ENCODE measurements at places on chromosomes 5 and 9. TPM values are rescaled to one million over a fixed set of nuclear protein-coding genes. Genes with fewer than 3 reads are reported as not detected.

Gene TMEM171
- total RNA-seq = not detected

DNA sequence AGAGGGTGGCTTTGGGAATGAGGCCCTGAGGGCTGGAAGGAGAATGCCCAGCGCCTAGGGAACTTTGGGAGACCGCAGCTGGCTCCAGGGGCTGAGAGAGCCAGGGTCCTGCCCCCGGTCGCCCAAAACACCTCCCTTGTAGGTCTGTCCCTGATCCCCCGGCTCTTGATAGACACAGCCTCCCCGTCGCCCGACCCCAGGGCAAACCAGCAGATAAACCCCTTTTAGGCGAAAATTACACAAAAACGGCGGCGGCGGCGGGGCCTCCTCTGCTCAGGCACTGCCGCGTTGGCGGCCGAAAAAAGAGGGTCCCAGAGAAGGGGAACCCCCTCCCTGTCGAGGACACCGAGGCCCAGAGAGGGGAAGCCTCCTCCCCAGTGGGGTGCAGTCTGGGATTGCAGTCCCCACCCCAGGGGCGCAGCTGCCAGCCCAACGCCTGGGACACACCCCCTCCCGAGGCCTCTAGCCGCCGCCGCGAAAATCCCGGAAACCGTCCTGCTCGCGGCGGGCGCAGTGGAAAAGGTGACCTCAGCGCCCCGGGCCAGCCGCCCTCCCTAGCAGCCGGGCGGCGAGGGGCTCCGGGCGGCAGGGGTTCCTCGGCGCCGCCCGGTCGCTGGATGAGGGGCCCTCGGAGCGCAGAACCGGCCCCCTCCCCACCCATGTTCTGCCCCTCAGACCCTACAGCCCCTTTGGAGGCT is 3.1 kb upstream of the BARX1 start:
- no peak overlapping the region for H3K27ac ChIP-seq
- DNase-seq = no peak
- no peaks in the 10 kb centered on the region for H3K36me3 ChIP-seq

GRCh38 chr9:23492126-23493002 is 333.7 kb downstream of the ELAVL2 start:
- H3K4me1 ChIP-seq = no peaks in the 10 kb centered on the region
- H3K4me3 ChIP-seq = no peak overlapping the region
- no peak overlapping the region for H3K27ac ChIP-seq
- DNase-seq = no peak
- H3K36me3 ChIP-seq = no peaks in the 10 kb centered on the region
- no peaks in the 10 kb centered on the region for H3K27me3 ChIP-seq

- H3K36me3 ChIP-seq = no peaks in the 10 kb centered on the region
- H3K4me1 ChIP-seq = peaks cover 35% of the 10 kb centered on the region
- H3K27ac ChIP-seq = no peak overlapping the region
- H3K4me3 ChIP-seq = no peak overlapping the region
- DNase-seq = no peak
These were observed 28.8 kb upstream of the TJP2 start for GRCh38 chr9:69145144-69145715.

DNA sequence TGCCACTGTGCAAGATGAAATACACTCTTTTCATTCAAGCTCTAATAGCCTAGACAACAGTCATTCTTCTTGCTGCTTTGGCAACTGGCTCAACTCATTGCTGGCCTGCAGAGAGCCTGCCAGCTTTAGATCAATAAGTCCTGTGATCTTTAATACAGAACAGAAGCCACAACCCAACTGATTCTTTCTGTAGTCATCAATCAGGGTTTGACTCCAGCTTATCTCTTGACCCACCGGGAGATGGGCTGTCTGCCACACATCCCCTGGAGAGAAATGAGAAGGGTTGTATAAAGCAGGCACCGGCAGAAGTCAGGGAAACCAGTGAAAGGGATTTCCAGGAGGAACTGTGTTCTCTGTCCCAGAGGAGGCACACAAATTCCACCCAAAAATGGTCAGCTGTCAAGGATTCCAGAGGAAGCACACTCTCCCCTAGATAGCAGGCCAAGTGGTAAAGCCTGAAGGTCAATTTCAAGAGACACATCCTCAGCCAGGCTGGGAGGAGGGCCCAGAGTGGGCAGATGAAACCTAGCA is 24.5 kb downstream of the LHFPL2 start:
- H3K36me3 ChIP-seq = no peaks in the 10 kb centered on the region
- no peak overlapping the region for H3K4me3 ChIP-seq
- H3K27ac ChIP-seq = no peak overlapping the region
- no peak for DNase-seq
- no peaks in the 10 kb centered on the region for H3K27me3 ChIP-seq

DNA sequence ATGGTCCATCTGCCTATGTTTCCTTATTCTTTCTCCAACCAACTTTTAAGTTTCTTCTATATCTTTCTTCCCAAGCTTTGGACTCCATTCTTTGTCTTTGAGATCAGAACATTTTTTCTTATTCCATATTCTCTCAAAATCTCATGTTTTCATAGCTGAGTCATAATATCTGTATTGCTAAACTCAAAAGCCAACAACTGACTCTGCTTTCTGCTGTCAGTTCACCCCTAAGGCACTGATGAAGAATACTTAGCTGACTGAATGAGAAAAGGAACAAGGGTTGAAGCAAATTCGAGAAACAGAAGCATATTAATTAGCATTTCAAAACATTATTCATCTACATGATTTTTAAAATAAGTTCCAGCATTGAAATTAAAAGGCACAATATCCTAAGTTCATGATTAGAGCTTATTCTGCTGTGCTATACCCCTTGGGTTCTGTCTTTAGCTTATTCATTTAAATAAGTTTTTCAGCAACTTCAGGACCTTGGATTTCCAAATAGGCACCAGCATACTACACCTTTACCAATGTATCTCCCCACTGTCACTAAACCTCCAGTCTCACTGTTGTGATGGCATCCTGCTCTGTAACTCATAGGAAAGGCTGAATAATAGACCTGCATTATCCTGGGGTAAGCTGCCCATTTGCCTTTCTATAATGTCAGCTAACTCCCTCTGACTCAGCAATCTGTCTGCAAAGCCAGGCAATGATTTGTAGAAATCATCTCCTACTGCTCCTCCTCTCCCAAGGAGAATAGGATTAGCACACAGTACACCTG is 49.9 kb upstream of the C5orf46 start:
- no peak overlapping the region for H3K27ac ChIP-seq
- H3K4me3 ChIP-seq = no peak overlapping the region
- no peaks in the 10 kb centered on the region for H3K27me3 ChIP-seq
- DNase-seq = no peak
- no peaks in the 10 kb centered on the region for H3K36me3 ChIP-seq

DNA sequence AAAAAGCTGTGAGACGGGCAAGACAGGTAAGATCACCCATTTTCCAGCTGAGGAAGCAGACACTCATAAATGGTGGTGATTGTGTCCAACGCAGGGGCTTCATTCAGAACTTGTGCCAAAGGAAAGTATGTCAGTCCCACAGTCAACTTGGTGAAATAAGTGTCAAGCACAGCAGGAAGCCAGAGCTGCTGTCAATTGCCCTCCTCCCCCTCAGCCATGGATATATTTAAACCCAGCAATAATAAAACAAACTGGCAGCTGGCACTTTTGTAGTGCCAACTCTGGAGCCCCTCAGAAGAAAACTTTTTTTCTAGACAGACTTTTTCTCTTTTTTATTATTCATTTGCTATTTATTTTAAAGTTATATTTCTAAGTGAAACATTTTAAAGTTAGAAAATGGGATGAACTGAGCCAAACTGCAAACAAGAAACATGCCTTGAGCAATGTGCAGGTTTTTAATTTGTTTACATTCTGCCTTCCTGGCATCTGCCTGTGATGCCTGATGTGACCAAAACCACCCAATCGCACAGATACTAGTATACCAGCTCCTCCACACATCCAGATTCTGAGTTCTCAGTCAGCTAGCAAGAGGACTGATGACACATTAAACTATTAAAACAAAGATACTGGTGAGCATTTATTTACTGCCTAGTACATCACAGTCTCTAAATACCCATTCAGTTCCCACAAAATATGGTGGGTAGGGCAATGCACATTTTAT is 17.0 kb downstream of the DMAC1 start:
- no peak for DNase-seq
- no peaks in the 10 kb centered on the region for H3K27me3 ChIP-seq
- H3K4me1 ChIP-seq = no peaks in the 10 kb centered on the region
- no peak overlapping the region for H3K27ac ChIP-seq
- H3K36me3 ChIP-seq = no peaks in the 10 kb centered on the region

- H3K4me3 ChIP-seq = no peak overlapping the region
- no peaks in the 10 kb centered on the region for H3K4me1 ChIP-seq
- no peak for DNase-seq
These were observed 359.6 kb downstream of the EBF1 start for GRCh38 chr5:158739951-158740757.

Gene TSSK1B
- total RNA-seq = 0.44 TPM

DNA sequence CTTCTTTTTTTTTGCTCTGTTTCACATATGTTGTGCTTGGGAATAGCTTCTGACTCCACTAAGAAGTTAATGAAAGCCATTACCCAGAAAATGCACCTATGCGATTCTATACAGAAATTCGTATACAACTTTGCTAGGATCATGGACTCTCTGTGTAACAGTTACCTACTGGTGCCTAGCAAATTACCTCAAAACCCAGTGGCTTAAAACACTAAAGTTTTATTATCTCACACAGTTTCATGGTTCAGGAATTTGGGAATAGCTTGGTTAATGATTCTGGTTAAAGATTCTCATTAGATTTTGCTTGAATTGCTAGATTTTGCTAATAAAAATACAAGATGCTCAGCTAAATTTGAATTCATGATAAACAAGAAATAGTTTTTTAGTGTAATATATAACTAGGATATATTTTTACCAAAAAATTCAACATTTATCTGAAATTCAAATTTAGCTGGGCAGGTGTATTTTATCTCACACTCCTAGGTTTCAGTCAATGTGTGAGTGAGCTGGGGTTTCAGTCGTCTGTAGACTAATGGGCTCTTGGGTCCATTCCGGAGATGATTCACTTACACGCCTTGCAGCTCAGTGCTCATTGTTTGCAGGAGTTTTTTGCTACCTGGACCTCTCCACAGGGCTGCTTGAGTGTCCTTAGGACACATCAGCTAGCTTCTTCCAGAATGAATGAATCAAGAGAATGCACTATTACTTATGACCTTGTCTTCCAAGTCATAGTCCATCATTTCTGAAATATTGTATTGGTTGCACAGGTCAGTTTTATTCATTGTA is 75.1 kb downstream of the MROH2B start:
- H3K4me3 ChIP-seq = no peak overlapping the region
- H3K36me3 ChIP-seq = no peaks in the 10 kb centered on the region
- peaks cover 12% of the 10 kb centered on the region for H3K4me1 ChIP-seq

DNA sequence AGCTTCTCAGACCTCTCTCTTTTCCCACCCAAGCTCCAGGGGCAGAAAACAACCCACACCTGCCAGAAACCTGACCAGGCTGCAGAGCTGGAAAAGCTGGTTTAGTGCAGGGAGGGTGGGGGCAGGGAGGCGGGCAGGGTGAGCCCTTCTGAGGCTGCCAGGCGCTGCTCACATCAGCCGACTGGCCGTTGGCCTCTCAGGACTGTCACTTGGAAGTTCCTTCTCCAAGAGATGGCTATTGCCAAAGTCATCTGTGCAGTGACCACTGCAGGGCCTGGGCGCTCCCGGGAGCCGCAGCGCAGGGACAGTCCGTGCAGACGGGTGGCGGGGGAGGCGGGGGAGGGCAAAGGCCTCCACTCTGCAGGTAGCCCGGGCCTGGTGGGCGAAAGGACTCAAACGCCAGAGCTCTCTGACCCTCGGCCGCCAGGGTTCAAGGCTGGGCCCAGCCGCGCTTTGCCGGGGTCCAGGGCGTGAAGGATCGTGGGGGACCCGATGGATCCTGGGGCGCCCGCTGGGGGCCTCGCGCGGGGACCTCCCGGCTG is 205.0 kb upstream of the IER5L start:
- H3K36me3 ChIP-seq = no peaks in the 10 kb centered on the region
- H3K4me1 ChIP-seq = peaks cover 19% of the 10 kb centered on the region
- peak overlapping the region; percentile 78 for H3K4me3 ChIP-seq

- peak overlapping the region; percentile 88 for H3K4me3 ChIP-seq
- peaks cover 14% of the 10 kb centered on the region for H3K4me1 ChIP-seq
- peak overlapping the region; percentile 97 for H3K27ac ChIP-seq
- H3K27me3 ChIP-seq = no peaks in the 10 kb centered on the region
- peaks cover 10% of the 10 kb centered on the region for H3K36me3 ChIP-seq
These were observed 2.0 kb upstream of the SMIM27 start for GRCh38 chr9:32550150-32550561.

- H3K27ac ChIP-seq = no peak overlapping the region
- DNase-seq = no peak
- no peaks in the 10 kb centered on the region for H3K27me3 ChIP-seq
- H3K36me3 ChIP-seq = peaks cover 14% of the 10 kb centered on the region
These were observed 57.3 kb downstream of the MED10 start for GRCh38 chr5:6321078-6321477.

Gene ABCA1
- total RNA-seq = 59.2 TPM

GRCh38 chr5:64977779-64978178 is 209.0 kb downstream of the CWC27 start:
- no peak overlapping the region for H3K27ac ChIP-seq
- H3K27me3 ChIP-seq = no peaks in the 10 kb centered on the region
- peaks cover 53% of the 10 kb centered on the region for H3K36me3 ChIP-seq
- DNase-seq = no peak

- H3K36me3 ChIP-seq = no peaks in the 10 kb centered on the region
- DNase-seq = no peak
- no peaks in the 10 kb centered on the region for H3K27me3 ChIP-seq
- H3K4me1 ChIP-seq = no peaks in the 10 kb centered on the region
- no peak overlapping the region for H3K4me3 ChIP-seq
These were observed 82.1 kb downstream of the PRKACG start for GRCh38 chr9:68931821-68932220.

GRCh38 chr5:27010646-27011045 is 27.7 kb downstream of the CDH9 start:
- H3K27me3 ChIP-seq = no peaks in the 10 kb centered on the region
- no peaks in the 10 kb centered on the region for H3K4me1 ChIP-seq
- no peak for DNase-seq
- H3K36me3 ChIP-seq = no peaks in the 10 kb centered on the region
- H3K27ac ChIP-seq = no peak overlapping the region

GRCh38 chr5:35160486-35161116 is 69.7 kb downstream of the PRLR start:
- H3K36me3 ChIP-seq = no peaks in the 10 kb centered on the region
- H3K27me3 ChIP-seq = no peaks in the 10 kb centered on the region
- no peak overlapping the region for H3K27ac ChIP-seq
- DNase-seq = no peak
- H3K4me1 ChIP-seq = peaks cover 16% of the 10 kb centered on the region
